ENCODE measurements at places on chromosomes 6 and 20. TPM values are rescaled to one million over a fixed set of nuclear protein-coding genes. Genes with fewer than 3 reads are reported as not detected.
A peak's percentile ranks its signal among the peaks of the same experiment; 100 is the strongest.

DNA sequence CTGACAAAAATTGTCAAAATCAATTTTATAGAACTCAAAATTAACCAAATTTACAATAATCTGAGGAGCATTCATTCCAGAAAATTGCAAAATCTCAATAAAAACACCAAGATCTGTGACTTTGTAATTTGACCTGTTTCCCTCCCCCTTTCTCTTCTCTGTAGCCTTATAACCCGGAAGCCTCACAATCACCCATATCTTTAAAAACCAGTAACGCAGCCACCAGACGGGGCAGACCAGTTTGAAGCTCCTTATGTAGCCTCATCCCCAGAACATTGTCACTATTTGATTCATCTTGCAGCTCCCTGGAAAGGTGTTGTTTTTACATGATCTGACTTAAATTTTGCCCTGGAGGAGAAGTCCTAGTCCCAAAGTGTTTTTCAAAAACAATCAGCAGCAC is 27.5 kb upstream of the TGM6 start:
- DNase-seq, result no peak

GRCh38 chr6:30515944-30516753 is 26.8 kb downstream of the HLA-E start:
- DNase-seq, result peak; percentile 82

DNA sequence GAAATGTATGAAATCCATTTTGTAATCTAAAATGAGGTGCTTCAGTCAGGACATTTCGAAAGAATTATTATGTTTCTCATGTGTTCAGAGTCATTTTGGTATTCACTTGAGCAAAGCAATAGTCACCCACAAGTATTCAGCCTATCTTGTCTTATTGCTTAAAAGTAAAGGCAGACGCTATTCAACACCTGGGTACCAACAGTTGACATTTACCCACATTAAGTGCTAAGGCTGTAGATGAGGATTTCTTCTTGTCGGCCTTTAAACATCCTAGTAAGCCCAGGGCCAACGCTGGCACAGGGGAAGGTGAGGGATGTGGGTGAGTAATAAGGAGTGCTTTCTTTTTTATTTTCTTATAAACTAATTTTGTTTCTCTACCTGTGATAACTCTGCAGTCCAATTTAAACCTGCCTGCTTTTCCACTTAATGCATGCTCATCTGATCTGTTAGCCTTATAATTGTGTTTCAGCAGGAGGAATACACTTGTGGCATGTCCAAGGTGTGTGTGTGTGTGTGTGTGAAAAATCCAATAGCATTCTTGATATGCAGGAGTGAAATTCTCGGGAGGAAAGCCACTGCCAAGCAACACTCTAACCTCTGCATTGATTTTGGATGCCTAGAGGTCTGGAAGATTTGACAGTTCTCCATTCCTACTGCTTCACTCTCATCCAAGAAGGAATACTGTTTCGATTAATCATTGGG is 252.0 kb downstream of the SOX4 start:
- no peak for DNase-seq

- no peak for DNase-seq
Measured at GRCh38 chr6:148593130-148593812, 153.6 kb upstream of the UST start.

GRCh38 chr6:104606361-104606760 is 253.4 kb downstream of the HACE1 start:
- no peak for DNase-seq

DNA sequence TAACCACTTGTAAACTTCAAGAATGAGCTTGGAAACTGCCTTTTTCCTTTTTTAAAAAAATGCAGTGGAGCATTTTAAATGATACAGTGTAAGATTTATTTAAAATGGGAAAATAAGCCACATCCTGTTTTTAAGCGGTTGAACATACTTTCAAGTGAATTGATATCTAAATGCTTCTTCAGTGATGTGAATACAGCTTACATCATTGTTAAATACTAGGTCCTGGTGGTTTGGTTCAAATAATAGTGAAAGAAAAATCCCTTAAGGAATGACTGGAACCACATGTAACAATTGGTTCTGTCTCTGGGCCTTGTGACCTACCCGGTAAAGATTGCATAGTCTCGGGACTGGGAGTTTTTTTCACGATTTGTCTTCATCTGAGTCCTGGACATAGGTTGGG is 44.2 kb downstream of the BMP6 start:
- no peak for DNase-seq

- no peak for DNase-seq
Measured at GRCh38 chr6:154632119-154632518, 101.1 kb upstream of the SCAF8 start.

DNA sequence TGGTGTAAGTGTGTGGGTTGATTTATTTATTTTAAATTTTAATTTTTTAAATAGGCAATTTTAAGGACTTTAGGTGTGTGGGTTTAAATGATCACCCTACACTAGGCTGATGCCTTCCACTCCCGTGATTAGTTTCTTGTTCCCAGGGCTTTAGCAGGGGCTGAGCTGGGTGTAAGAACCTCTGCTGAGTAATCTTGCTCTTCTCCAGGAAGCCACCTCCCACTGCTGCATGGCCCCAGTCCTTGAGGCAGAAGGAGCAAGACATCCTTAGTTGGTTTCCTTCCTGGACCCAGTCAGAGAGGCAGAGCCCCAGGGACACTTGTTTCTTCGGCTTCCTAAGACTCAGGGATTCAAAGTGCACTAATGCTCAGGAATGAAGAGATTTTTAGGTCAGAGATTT is 19.8 kb upstream of the CDC5L start:
- no peak for DNase-seq

GRCh38 chr20:9989066-9989724 is 45.6 kb upstream of the ANKEF1 start:
- DNase-seq, result no peak

GRCh38 chr20:9078826-9079731 is 10.2 kb downstream of the PLCB4 start:
- DNase-seq, result no peak

DNA sequence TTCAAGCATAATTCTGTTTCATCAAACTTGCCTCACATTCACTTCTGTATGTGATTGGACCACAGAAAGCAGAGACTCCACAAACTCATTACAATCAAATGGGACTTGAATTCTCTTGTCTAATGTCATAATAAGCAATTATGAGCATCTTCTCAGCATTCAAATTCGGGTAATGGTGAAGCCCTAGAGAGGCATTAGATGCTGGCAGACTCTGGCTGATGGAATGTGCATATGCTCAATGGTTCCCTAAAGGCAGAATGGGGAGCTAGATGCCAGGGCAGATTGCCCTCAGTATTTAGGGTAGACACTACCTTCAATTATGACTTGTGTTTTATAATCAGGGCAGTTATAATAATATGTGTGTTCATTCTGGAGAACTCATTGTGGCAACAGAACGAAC is 127.9 kb downstream of the HDGFL1 start:
- DNase-seq, result no peak

RAB32 gene
- 0.47 TPM for total RNA-seq

IRF4 gene
- 334 TPM for total RNA-seq

COL9A3 gene
- not detected for total RNA-seq

CST3 gene
- not detected for total RNA-seq

TMEM200A gene
- 0.35 TPM for total RNA-seq

Data from activated naive CD4-positive, alpha-beta T cell treated with anti-CD3 and anti-CD28 coated beads, Interleukin-2, amount 50 U/mL, for 72 hours (primary cell).